HS-27A (cell line): ENCODE measurements at places on chromosomes 3 and 15.

DNA sequence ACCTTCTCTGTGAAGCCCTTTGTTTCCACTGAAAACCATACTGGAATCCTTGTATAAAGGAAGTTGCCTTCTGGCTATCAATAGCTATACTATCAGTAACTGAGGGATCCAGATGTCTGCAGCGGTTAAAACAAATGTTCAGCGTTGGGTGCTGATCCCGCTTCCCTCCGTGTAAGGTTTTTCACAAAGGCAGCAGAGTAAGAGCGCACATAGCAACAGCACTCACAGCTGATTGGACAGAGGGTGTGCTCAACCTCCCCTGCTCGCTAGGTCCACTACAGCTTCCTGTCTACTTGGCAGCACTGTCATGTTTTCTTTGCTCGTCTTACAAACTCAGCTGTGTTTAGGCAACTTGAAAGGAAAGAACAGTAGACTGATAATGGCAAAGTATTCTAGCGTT lies 27.3 kb downstream of the ATOSA start:
- no peak for DNase-seq

GRCh38 chr3:188948281-188948996 lies 223.3 kb upstream of the TPRG1 start:
- DNase-seq: peak; percentile 67

GRCh38 chr15:26771578-26772153 lies 1.2 kb downstream of the GABRB3 start:
- DNase-seq: no peak

GRCh38 chr3:13200465-13200864 lies 127.2 kb upstream of the IQSEC1 start:
- DNase-seq: no peak

GRCh38 chr15:78402061-78402610 lies 35.9 kb upstream of the IREB2 start:
- DNase-seq: no peak

GRCh38 chr3:141368062-141368924 lies at the start of gene ZBTB38:
TSS of gene ZBTB38 (plus strand) at chr3:141368504. CDS start at chr3:141442389, 73,885 bp downstream.
- peak; percentile 97 for DNase-seq

- DNase-seq: no peak
Measured at GRCh38 chr3:23099677-23100076, 103.5 kb upstream of the UBE2E2 start.

DNA sequence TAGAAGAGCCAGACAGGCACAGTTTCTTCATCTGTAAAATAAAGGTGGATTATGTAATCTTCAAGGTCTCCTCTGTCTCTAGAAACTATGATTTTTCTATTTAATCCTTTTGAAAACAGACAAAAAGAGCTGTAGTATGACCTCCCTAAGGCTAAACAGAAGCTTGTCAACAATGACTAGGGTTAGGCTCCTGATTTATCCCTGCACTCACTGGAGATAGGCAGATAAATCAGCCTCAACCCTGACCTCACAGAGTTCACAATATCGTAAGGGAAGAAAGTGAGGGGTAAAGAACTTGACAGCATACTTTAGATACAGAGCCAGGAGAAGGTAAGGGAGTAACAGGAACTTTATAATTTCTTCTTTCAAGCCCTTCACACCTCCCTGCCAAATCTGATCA lies 124.8 kb downstream of the TMCC1 start:
- DNase-seq: no peak

- DNase-seq: no peak
Measured at GRCh38 chr15:89751748-89752147, 699 bp upstream of the MESP1 start.

DNA sequence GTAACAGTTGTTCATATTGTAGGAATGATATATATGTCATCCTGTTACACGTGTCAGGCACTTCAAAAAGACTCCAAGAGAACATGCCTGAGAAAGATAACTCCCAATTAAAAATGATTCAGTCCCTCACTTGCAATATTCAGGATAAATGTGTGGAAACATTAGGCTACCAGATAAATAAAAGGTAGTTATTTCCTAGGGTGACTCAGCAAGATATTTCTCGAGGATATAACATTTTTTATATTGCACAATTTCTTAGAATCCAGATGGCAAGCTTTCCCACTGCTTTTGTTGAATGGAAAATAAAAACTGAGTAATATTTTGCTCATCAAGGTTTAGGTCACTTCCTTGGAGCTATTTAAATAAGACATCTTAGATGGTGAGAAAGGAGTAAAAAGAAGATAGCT lies 181.4 kb downstream of the GAP43 start:
- DNase-seq: no peak

DNA sequence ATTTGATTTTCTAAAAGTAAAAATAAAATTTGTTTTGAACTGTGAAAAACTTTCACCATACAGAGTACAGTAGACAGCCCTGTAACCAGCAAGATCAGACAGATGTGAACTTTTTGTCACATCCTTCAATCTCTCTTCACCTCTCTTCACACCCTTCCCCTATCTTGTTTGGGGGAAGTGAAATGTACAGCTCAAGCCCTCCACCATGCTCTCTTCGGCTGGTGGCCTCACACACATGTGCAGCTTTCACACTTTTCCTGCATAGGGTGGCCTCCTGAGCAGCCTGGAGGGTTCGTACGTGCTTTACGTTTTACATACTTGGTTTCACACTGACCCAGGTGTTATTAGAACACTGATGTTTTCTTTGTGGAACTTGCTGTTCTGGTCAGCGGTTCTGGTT lies 86.4 kb downstream of the DNAJB8 start:
- DNase-seq: no peak

- DNase-seq: peak; percentile 87
Measured at GRCh38 chr15:67025719-67026609, 39.4 kb upstream of the SMAD3 start.

- DNase-seq: peak; percentile 56
Measured at GRCh38 chr3:39990532-39990931, 181.1 kb downstream of the MYRIP start.

GRCh38 chr3:123285066-123285465 lies 83.3 kb downstream of the SEC22A start:
- no peak for DNase-seq

- DNase-seq: no peak
Measured at GRCh38 chr3:186002884-186003472, 65.2 kb upstream of the TRA2B start.

DNA sequence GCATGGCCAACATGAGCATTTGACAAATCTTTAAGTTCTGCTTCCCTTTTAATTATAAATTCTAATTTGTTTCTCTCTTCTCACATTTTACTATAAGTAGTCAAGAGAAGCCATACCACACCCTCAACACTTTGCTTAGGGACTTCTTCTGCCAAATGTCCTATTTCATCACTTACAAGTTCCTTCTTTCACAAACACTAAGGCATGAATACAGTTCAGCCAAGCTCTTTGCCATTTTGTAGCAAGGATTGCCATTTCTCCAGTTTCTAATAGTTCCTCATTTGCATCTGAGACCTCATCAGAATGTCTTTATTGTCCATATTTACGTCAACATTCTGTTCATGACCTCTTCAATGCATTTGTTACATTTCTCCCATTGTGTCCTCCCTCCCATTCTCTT lies 29.4 kb downstream of the SLC22A14 start:
- no peak for DNase-seq

GRCh38 chr3:51974963-51975851 lies at the start of gene ABHD14A:
TSS of gene ABHD14A (plus strand) at chr3:51975064. CDS start at chr3:51975136, 72 bp downstream.
- DNase-seq: no peak

- no peak for DNase-seq
Measured at GRCh38 chr3:171159024-171159821, 132.7 kb upstream of the SLC2A2 start.

- DNase-seq: no peak
Measured at GRCh38 chr3:174229916-174230315, 629.2 kb upstream of the NAALADL2 start.

GRCh38 chr3:44643024-44643423 lies 5.5 kb upstream of the ZNF35 start:
- no peak for DNase-seq

DNA sequence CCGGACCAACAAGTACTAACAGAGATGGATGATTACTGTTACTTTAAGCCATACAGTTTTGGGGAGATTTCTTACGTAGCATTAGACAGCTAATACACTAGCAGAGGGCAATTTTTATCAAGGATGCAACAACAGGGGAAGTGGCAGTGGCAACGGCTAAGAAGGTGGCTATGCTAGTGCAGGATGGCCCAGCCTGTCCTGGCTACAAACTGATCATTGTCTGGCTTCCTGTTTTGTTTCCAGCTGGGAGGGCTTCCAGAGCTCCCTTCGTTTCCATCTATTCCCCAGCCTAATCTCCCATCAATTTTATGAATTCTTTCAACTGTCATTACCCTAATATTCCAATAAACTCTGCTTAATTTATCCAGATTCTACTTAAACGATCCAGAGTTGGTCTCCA lies 16.0 kb upstream of the PLA2G4F start:
- DNase-seq: no peak

DNA sequence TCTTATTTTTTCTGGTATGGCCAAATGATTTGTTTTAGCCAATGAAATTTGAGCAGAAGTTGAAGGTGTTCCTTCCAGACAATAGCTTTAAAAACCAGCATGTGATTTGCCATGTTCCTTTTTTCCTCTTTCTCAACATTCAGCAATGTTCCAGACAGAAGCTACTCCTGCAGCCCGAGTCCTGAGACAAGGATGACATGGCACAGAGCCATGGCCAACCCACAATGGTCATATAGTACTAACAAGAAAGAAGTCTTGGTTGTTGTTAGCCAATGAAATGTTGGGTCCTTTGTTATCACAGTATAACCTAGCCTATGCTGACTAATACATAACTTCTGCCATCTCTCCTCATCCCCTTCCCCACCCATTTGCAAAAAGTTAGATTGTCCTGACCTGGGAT lies 211.1 kb upstream of the STT3B start:
- no peak for DNase-seq

DNA sequence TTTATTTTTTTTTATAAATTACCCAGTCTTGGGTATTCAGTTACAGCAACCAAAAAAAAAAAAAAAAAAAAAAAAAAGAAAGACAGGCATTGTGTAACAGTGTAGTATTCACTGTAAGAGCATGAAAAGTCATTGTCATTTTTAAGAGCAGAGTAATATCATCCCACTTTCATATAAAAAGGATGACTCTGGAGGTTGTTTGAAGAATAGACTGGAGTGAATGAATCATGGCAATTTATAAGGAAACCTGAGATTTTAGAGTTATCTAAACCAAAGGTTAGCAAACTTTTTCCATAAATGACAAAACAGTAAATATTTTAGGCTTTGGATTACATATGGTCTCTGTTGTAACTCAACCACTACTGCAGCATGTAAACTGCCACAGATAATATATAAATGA lies 794.9 kb downstream of the NTRK3 start:
- no peak for DNase-seq

- no peak for DNase-seq
Measured at GRCh38 chr15:96124436-96124835, 206.1 kb upstream of the NR2F2 start.

- DNase-seq: no peak
Measured at GRCh38 chr3:178159691-178160220, 376.5 kb upstream of the KCNMB2 start.

- no peak for DNase-seq
Measured at GRCh38 chr15:90481023-90481422, 48.7 kb upstream of the CRTC3 start.

DNA sequence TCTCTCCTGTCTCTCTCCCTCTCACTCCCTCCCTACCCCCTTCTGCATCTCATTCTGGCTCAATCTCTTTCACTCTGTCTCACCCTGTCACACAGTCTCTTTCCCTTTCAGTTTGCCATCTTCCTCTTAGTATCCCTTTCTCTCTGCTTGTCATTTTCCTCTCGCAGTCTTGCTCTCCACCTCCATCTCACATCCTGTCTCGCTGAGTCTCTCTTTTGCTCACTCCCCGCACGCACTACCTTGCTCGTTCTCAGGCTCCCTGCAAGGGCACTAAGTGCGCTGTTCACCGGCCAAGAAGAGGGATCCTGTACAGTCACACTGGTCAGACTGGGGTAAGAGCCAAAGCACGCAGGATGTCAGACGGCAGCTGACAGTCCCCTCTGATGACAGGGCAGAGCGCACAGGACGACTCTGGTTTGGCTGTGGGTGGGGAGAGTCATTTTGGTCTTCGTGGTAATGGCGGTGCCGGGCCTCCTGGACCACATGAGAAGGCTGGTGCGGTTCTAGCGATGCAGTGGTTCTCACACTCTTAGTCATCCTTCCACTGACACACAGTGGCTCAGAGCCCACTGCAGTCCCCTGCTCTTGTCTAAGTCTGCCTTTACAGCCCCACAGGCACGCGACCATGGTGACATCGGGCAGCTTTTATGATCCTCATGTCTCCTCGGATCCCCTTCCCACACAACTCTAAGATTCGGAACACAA lies 356.8 kb downstream of the FOXP1 start:
- no peak for DNase-seq

GRCh38 chr3:50572801-50573371 lies 3.6 kb downstream of the HEMK1 start:
- DNase-seq: no peak

- no peak for DNase-seq
Measured at GRCh38 chr15:65969865-65970816, 100.8 kb downstream of the RAB11A start.

DNA sequence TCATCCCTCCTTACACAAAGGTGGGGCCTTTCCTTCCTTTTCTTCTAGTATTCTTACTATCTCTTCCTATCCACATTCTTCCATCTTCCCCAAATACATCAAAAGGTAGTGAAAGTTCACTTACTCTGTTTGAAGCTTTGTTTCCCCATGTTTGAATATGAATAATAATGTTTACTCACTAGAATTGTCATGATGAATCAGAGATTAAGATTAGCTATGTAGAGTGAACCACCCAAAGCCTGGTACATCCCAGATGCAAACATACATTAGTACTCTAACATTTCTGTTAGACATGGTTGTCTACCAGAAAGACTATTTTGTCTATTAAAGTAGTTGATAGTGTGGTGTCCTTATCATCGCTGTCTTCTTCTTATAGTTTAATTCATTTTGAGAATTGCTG lies 327.1 kb upstream of the TBC1D5 start:
- no peak for DNase-seq

GRCh38 chr15:100849855-100850218 lies 29.8 kb upstream of the ALDH1A3 start:
- DNase-seq: no peak

GRCh38 chr15:73709686-73710085 lies 25.5 kb downstream of the CD276 start:
- no peak for DNase-seq

GRCh38 chr3:39592311-39593050 lies 125.0 kb downstream of the MOBP start:
- no peak for DNase-seq

- no peak for DNase-seq
Measured at GRCh38 chr3:28841441-28841840, 439.4 kb upstream of the RBMS3 start.
